CD4-positive, CD25-positive, alpha-beta regulatory T cell (primary cell): ENCODE measurements at places on chromosomes 6 and 20. TPM values are rescaled to one million over a fixed set of nuclear protein-coding genes. Genes with fewer than 3 reads are reported as not detected.

Gene NELFCD
- 66.3 TPM for total RNA-seq

Gene C2
- total RNA-seq, result 1.3 TPM

Gene RSPH4A
- 0.52 TPM for total RNA-seq

Gene ADAM33
- total RNA-seq, result not detected

Gene ADGB
- not detected for total RNA-seq

Gene CLPSL1
- not detected for total RNA-seq

- H3K4me1 ChIP-seq, result peaks cover 27% of the 10 kb centered on the region
- DNase-seq, result no peak
- H3K27me3 ChIP-seq, result peaks cover 46% of the 10 kb centered on the region
- no peaks in the 10 kb centered on the region for H3K36me3 ChIP-seq
These were observed 3.1 kb downstream of the BMP6 start for GRCh38 chr6:7728855-7729590.

DNA sequence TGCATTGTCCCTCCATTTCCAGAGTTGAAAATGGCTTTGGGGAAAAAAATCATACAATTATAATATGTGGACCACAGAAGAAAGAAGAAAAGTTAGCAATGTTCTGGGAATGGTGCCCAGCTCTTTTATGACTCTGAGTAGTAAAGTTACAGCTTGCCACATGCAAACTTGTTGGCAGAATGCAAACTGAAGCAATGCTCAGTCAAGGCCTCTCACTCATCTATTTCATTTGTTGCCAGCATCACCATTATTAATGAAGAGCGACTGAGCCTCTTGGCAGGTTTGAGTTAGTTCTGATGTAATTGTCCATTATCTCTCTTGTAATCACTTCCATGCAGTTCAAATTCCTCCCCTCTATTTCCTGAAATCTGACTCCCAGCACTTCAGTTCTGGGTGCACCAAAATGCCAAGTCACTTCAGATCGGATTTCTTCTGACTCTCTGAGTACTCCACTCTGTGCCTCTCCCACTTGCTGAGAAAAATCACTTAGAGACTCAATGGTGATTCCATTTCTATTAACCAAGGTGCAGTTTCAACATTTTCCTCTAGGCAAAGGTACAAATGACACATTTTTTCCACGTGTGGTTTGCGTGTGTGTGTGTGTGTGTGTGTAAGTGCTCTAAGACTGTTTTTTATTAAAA is 154.4 kb upstream of the STMND1 start:
- H3K27ac ChIP-seq, result no peak overlapping the region
- no peaks in the 10 kb centered on the region for H3K4me1 ChIP-seq
- H3K27me3 ChIP-seq, result peaks cover 4% of the 10 kb centered on the region
- no peak overlapping the region for H3K4me3 ChIP-seq

DNA sequence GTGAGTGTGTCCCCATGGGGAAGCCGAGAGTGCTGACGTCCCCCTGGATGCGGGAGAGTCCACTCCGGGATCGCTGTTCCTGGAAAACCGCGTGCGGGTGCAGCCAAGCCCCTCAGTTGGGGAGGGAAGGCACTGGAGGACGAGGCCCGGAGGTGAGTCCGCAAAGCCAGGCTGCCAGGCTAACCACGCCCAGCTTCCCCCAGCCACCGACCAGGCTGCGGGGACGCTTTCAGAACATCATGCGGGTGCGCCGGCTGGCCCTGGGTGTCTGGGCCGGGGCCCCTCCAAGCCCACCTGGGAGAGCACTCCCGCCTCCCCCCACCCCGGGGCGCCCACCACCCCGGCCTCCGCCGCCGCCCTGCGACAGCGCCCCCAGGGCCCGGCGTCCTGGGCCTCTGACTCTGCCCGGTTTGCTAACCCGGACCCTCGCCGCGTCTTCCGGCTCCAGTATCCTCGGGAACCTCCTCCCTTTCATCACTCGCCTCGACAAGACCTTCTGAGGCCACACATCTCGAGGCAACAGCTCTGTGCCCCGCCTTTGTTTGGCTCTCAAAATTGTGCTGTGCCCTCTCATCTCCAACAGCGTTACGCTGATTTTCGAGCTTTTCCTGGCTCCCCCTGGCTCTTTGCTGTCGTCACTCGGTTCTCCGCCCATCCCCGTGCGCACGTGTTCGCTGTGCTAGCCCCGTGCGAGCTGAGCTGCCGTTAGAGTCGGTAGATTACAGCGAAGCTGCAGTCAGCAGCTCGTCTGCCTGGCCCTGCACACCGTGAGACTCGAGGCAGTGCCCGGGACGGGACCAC is 47.1 kb upstream of the ENTPD6 start:
- no peak overlapping the region for H3K27ac ChIP-seq
- no peaks in the 10 kb centered on the region for H3K36me3 ChIP-seq
- peak; percentile 41 for DNase-seq
- peak overlapping the region; percentile 62 for H3K4me3 ChIP-seq
- peaks cover 12% of the 10 kb centered on the region for H3K4me1 ChIP-seq
- H3K27me3 ChIP-seq, result peaks cover 4% of the 10 kb centered on the region

DNA sequence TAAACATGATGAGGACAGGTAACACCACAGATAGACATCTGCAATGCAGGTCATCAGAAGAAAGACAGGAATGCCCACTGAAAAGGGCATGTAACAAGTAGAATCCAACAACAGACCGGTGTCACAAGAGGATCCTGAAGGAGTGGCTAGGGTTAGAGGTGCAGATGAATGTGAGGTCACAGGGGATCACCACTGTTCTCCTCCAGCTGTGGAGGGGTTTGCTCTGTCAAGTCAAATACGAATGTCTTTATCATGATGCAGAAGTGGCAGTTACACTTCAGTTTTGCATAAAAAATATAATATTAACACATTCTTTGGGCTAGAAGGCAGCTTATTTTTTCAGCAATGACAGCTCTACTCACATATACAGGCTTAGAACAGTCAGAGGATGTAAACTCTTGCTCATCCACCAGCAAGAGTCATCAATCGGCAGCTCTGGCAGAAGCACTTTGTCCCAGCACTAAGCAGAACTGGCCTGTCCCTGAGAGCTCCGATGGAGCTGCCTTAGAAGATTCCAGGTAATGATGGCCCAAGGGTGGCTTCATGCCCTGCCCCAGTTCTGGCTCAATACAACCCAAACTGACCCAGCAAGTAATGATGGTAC is 130.4 kb upstream of the TRAF3IP2 start:
- H3K27me3 ChIP-seq, result no peaks in the 10 kb centered on the region
- H3K4me3 ChIP-seq, result peak overlapping the region; percentile 49
- H3K4me1 ChIP-seq, result peaks cover 73% of the 10 kb centered on the region
- DNase-seq, result no peak
- H3K27ac ChIP-seq, result peak overlapping the region; percentile 59

DNA sequence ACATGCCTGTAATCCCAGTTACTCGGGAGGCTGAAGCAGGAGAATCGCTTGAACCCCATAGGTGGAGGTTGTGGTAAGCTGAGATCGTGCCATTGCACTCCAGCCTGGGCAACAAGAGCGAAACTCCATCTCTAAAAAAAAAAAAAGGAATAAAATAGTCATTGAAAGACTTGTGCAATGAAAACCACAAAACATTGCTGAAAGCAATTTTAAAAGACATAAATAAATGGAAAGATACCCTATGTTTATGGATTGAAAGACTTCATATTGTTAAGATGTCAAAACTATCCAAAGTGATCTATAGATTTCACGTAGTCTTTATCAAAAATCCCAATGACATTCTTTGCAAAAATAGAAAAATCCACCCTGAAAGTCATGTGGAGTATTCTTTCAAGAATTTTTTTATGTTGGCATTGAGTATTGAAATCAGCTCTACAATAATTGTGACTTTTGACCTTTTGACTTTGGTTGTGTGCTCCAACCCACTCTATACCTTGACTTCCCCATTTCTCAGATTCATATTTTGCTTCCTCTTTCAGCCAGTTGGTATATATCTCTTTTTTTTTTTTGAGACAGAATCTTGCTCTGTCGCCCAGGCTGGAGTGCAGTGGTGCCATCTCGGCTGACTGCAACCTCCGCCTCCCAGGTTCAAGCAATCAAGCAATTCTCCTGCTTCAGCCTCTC is 45.5 kb upstream of the SLC23A2 start:
- H3K36me3 ChIP-seq, result no peaks in the 10 kb centered on the region
- H3K27ac ChIP-seq, result no peak overlapping the region
- no peak overlapping the region for H3K4me3 ChIP-seq
- no peak for DNase-seq

GRCh38 chr6:15378866-15379265 is 133.0 kb downstream of the JARID2 start:
- peaks cover 10% of the 10 kb centered on the region for H3K36me3 ChIP-seq
- no peaks in the 10 kb centered on the region for H3K4me1 ChIP-seq
- DNase-seq, result no peak
- H3K4me3 ChIP-seq, result no peak overlapping the region
- no peaks in the 10 kb centered on the region for H3K27me3 ChIP-seq
- no peak overlapping the region for H3K27ac ChIP-seq

GRCh38 chr6:33620856-33621710 is at the start of gene ITPR3:
Gene ITPR3, plus strand, starts transcription at chr6:33621322. Its CDS starts 281 bp downstream, at chr6:33621603.
- peaks cover 42% of the 10 kb centered on the region for H3K4me1 ChIP-seq
- peak; percentile 80 for DNase-seq
- H3K27ac ChIP-seq, result peak within 1 kb of the TSS; percentile 76
- no peaks in the 10 kb centered on the region for H3K27me3 ChIP-seq

DNA sequence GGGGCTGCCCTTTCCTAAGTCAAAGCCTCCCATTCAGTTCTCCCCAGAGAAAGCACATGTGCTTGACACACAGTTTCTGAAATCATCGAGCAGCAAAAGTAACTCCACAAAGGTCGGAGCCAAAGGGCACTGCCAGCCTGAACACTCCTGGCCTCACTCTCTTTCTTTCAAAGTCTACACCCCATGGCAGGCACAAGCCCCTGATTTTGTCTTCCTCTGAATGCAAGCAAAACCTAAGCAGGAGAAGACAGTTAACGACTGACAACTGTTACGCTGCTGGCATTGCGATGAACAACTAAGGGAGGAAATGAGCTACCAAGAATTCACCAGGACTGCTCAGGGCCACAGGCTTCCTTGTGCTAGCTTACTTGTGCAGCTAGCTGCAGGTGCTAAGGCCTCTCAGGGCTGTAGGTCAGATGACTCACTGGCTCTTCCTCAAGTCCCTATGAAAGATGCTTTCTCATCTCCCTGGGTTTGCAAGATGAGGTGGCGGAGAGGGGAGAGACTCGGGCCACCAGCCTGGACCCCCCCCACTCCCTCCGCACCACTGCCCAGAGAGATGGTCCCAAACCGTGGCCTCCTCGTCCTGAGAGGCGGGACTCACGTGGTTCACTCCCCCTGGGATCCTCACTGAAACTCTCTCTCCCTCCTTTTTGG is 208.2 kb downstream of the DLL1 start:
- no peaks in the 10 kb centered on the region for H3K36me3 ChIP-seq
- H3K4me3 ChIP-seq, result no peak overlapping the region
- no peak for DNase-seq
- H3K4me1 ChIP-seq, result no peaks in the 10 kb centered on the region
- H3K27me3 ChIP-seq, result no peaks in the 10 kb centered on the region
